ENCODE measurements at places on chromosomes 4 and X.

- no peak for DNase-seq
These were observed 93.3 kb upstream of the MAML3 start for GRCh38 chr4:140247237-140247636.

GRCh38 chr4:47238667-47239066, 207.3 kb downstream of the GABRB1 start:
- DNase-seq = no peak

GRCh38 chr4:102627831-102628523, 126.8 kb downstream of the NFKB1 start:
- no peak for DNase-seq

DNA sequence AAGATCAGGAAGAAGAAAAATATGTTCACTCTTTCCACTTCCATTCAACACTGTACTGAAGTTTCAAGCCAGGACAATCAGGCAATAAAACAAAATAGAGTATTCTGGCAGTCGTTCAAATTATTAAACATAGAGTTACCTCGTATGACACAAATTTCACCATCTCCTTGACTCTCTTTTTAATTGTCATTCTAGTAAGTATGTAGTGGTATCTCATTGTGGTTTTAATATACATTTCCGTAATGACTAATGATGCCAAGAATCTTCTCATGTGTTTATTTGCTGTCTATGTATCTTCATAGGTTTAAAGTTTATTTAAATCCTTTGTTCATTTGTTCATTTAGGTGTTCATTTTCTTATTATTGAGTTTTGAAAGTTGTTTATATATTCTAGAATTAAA, 352.2 kb downstream of the IDS start:
- DNase-seq = no peak

GRCh38 chr4:134470544-134470943, 269.0 kb upstream of the PABPC4L start:
- DNase-seq = no peak

DNA sequence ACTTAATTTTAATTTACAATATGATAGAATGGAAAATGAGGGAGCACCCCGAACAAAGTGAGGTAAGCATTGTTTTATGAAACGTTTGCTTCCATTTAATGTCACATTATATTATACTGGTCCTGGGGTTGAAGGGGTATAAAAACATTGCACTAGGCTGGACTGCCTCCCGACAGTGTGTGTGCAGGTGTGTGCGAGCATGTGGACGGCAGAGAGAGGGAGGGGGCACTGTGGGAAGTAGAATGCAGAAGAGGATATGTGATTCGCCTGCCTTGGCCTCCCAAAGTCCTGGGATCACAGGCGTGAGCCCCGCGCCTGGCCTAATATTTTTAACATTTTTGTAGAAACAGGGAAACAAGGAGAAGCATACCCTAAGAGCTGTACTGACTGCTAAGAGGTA, 36.0 kb downstream of the IRF2 start:
- no peak for DNase-seq

DNA sequence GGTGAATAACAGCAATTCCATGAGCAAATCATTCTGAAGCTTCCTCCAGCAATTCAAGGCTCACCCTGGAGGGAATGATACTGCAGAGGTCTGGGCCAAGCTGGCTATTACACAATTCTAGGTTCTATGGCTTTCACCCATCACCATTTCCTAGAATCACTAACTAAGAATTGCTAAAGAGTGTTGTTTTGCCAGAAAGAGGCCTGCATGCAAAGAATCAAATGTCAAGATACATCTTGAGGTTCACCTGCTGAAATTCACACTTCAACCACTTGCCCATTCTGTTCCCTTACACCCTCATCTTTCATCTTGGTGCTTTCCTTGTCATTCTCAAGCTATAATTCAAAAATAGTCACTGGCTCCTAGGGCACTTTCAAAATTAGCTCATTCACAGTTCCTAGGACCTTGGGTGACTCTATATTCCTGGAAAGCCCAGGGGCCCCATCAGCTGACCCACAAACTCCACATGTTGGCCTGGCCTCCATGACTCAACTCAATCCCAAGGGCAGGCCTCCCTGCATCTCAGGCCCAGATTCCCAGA, 7.0 kb downstream of the APBB2 start:
- DNase-seq = no peak

Data from NCI-H1092 (cell line).